Glomerular endothelial cell (primary cell): ENCODE measurements at places on chromosomes 11 and 22. TPM values are rescaled to one million over a fixed set of nuclear protein-coding genes. Genes with fewer than 3 reads are reported as not detected.

The AKIP1 gene
- 49.3 and 54.5 TPM in 2 replicates for total RNA-seq

The KRTAP5-11 gene
- total RNA-seq, result not detected in 2 replicates

DNA sequence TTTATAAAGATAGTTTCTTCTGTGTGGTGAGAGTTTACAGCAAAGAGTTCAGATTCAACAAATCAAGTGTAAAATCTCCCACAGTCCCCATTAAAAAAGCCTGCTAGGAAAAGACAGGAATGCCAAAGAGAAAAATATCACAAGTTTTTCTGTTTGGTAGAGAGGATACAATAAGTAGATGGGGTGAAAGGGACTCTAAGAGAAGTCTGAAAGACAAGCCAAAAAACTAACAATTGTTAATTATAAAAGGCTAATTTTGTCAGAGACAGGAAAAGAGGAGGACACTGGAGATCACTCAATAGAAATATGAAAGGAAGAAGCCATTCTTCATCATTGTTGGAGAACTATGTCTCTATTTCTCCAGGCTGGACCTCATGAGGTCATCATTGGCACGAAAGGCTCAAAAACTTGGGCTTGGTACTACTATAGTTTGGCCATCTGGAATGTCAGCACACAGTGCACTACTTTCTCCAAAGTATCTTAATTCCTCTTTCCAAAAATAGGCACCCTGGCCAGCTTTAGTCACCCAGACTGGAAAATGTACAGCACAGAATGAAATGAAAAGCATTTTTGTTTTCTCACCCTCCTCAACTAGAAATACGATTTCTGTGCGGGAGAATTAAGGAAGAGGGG lies 531 bp upstream of the SOX6 start:
- DNase-seq, result no peak

DNA sequence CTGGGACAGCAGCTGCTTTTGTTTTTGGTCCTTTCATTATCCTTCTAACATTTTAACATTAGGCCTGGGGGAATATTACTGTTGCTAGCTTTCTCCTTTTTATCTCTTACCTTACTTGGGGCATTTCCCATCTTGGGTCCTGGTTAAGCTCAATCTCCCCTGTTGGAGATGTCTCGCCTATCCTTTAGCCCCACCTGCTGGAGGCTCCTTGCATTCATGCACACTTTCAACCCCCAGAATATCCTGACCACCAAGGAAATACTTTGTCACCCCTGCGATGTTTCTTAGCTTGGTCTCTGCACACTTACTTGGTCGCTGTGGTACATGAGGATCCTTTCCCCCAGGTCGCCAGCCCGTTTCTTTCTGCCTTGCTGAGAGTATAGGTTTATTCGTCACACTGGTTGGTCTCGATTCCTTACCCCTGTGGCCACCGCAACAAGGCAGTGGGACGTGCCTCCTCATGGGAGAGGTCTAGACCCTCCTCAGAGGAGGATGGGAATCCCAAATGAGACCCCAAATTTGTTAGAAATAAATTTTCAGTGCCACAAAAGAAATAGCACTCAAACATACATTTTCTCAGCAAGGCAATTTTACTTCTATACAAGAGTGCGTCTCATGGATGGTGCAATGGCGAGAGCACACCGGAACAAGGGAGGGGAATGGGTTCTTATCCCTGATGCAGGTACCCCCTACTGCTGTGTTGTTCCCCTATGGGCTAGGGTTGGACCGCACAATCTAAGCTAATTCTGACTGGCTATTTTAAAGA lies 5.4 kb upstream of the TXN2 start:
- DNase-seq, result no peak

GRCh38 chr22:44664149-44664548 lies 37.9 kb upstream of the PRR5 start:
- no peak for DNase-seq

DNA sequence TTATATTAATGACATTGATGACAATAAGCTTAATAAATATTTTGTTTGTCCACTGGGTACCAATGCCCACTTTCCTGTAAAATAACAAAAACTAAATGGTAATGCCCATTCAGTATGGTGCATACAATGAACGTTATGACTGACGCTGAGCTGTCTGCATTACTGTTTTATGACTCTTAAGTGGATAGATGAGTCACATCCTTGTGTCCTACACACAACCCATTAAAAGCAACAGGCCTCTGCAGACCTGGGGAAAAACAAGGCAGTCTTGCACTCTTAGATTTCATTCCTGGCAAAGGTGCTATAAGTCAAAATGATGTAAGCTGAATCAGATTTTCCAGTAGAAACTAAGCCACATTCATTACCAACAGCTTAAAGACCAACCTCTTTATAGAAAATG lies 176.3 kb upstream of the TMEM45B start:
- peak; percentile 88 for DNase-seq

DNA sequence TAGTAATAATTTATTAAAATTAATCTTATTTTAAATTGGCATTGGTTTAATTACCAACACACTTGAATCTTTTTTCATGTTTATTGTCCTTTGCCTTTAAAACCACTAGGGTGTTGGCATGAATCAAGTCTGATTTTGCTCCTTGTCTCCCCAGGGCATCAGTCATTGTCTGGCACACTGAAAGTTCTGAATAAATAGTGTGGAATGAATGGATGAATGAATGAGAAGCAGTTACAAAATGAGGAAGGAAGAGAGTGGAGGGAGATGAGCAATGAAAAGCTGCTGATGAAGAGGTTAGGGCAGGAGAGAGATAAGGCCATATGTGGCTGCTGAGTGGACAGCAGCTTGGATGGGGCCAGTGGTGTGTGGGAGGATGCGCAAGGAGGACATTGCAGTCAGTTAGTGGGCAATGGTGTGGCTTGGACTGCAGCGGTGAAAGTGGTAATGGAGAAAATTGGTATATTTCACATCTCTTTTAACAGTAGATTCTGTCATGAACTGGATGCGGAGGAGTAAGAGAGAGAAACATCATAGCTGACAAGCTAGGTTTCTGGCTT lies 132.0 kb downstream of the SPON1 start:
- DNase-seq, result no peak

DNA sequence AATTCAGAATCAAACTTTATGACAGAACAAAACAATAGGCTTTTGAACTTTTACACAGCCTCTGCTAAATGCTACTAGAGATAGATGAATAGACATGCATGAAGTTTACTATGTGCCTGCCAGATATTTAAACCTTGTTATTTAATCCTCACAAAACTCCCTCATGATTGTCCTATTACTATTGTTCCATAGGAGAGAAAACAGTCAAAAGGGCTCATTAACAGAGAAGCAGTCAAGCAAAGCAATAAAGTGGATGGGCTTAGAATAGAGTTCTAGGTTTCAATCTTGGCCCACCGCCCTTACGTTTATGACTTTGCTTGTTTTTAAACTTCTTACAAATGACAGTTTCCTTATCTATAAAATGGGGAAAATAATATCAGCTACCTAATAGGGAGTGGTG lies 12.9 kb downstream of the CWC15 start:
- DNase-seq, result no peak

DNA sequence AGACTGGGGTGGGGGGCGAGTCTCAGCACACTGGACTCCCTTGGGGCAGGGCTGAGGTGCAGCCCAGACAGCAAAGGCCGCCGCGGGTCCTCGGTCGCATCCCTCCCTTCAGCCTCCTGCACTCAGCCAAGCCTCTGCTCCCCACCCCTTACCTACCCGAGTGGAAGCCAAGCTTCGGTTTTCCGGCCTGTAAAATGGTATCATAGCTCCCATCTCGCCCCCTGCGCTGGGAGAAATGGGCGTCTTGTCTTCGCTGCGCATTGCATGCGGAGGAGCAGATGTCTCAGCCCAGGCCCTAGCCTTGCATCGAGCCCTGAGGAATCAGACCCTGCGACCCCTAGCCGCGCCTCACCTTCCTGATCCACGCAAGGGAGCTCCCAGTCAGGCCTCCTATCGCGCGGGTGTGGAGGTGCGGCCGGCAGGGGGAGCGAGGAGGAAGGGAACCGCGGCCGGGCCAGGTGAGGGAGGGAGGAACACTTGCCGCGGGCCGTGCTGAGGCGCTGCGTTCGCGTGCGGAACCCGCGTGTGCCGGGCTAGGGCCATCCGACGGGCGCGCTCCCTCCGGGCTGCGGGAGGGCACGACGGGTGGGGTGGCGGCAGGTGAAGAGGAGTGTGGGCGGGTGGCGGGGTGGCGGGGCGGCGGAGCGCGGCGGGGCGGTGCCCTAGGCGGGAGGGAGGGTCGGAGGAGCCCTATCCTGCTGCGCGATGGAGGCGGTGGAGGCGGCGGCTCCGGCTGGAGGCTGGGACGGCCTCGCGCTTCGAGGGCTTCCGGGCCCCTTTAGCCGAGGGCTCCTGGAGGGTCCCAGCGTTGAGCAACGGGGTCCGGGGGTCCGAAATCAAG lies 4.1 kb upstream of the TBX1 start:
- DNase-seq, result no peak

The TPP1 gene
- 221 and 241 TPM in 2 replicates for total RNA-seq

DNA sequence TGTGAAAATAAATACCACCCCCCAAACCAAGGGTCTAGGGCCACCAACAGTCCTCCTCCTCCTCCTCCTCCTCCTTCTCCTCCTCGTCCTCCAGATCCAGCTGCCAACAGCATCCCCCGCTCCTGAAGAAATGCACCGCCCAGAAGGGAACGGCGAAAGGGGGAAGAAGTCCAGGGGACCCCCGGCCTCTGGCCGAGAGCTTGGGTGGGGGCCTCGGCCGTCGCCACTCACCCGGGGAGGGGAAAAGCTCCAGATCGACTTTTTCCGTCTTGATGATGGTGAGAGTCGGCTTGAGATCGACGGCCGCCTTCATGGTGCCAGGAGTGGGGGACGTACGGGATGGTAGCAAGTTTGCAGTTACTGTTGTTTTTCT lies 65.7 kb downstream of the ETS1 start:
- DNase-seq, result no peak

DNA sequence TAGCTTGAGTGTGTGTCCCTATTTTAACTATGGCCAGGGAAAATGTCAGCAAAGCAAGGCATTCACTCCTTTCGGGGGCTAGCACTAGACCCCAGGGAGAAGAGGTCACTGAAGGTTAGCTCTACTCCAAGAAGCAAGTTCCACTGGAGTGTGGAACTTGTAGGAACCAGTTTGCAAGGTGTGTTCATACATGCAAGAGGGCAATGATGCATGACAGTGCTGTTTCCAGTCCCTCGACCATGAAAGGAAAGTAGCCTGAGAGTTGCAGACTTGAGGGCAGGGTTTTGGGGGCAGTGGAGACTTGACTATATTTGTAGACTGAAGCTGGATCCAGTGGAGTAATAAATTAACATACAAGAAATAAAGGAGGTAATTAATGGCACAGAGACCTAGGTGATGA lies 21.6 kb upstream of the SLC36A4 start:
- DNase-seq, result no peak

The HOATZ gene
- total RNA-seq, result not detected in 2 replicates
